ENCODE measurements at places on chromosomes 3 and 15. TPM values are rescaled to one million over a fixed set of nuclear protein-coding genes. Genes with fewer than 3 reads are reported as not detected.

ZFYVE19 gene
- 16.2 TPM for total RNA-seq

PLAAT1 gene
- total RNA-seq = not detected

PHLDB2 gene
- 49.7 TPM for total RNA-seq

ESYT3 gene
- total RNA-seq = 0.97 TPM

MUC4 gene
- total RNA-seq = not detected

PRICKLE2 gene
- 62.7 TPM for total RNA-seq

ZNF860 gene
- total RNA-seq = 0.85 TPM

ROPN1 gene
- total RNA-seq = not detected
